ENCODE measurements at places on chromosomes 13 and 19. TPM values are rescaled to one million over a fixed set of nuclear protein-coding genes. Genes with fewer than 3 reads are reported as not detected.

DNA sequence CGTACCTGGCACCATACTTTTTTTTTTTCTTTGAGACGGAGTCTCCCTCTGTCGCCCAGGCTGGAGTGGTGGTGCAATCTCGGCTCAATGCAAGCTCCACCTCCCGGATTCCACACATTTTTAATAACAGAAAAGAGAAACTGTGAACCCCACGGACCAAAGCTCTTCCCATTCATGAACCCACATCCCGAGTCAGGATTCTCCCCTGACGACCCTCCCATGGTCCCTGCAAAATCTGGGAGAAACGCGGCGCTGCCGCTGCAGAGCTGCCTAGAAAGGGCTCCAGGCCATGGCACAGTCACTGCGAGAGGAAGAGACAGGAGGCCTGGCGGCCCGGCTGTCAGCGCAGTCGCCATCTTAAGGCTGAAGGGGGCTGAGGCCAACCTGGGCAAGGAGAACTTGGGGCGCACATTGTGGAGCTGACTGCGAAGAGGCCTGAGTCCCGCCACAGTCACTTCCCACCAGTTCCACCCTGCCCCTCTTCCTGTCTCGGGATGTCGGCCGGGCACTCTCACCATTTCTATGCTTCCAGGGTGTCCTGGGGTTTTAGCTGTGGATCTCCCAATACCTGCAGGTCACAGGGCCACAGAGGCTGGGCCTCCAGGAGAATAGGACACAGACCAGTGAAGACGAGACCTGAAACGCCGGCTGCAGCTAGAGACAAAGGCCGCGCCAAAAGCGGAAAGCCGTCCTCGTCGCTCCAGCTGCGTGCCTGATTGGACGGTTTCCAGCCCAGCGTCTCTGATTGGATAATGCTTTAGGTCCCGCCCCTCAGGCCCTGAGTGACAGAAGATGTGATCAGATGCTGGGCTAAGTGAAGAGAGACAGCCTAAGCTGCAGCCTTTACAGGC is 71.0 kb downstream of the ZNF486 start:
- DNase-seq: peak; percentile 92

DNA sequence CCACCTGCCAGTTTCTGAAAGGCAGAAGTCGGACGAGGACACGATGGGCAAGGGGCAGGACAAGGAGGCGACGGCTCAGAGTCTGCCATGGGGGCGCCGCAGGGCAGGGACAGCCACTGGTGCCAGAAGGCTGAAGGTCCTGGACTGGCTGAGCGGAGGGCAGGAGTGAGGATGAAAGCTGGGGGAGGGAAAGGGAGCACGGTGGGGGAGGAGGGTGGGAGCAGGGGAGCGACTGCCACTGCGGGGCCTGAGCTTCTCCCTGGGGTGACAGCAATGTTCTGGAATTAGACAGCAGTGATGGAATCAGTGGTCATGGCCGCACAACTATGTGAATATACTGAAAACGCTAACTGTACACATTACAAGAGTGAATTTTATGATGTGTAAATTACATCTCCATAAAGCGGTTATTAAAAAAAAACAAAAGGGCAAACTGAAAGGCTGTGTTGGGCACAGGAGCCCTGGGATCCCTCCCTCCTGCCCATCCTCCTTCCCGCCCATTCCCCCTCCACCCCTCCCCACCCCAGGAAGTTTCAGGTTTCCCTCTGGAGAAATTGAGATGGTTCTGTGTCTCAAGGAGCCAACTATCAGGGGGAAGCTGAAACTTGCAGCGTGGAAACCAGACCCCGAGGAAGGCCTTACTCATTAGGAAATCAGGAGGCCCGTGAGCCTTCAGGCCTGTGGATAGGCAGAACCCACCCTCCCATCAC is 15.9 kb downstream of the MLLT1 start:
- no peak for DNase-seq

GRCh38 chr13:34011552-34012085 is 193.7 kb downstream of the RFC3 start:
- no peak for DNase-seq

GRCh38 chr13:92044351-92044750 is 645.9 kb downstream of the GPC5 start:
- no peak for DNase-seq

The CEACAM21 gene
- total RNA-seq: not detected

DNA sequence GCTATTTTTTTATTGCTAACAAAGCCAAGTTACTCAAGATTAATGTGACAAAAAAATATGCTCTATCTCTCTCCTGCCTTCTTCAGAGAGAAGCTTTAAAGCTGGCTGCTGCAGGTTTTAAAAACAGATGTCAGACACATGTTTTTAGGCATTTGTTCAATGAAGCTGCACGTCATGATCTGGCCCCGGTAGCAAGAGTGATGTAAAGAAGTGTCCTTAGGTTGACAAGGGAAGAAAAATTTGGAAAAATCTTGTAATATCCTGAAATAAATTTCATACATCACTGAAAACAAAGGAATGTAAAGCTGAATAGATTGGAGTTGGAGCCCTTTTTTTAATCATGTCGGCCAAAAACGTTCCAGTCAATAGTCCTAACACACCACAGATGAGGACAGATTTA is 531.4 kb upstream of the NBEA start:
- DNase-seq: no peak

DNA sequence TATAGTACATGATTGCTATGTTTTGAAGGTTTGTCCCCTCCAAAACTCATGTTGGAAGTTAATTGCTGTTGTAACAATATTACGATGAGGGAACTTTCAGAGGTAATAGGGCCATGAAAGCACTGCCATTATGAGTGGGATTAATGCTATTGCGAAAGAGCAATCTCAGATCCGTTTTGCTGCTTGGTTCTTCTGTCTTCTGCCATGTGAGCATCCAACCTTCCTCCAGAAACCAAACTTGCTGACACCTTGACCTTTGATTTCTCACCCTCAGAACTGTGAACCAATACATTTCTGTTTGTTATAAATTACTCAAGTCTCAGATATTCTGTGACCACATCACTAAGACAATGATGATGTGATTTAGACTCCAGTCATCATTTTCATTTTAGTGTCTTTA is 2590.9 kb downstream of the PCDH9 start:
- DNase-seq: no peak

- DNase-seq: no peak
Measured at GRCh38 chr13:73602295-73602694, 531.9 kb downstream of the KLF12 start.

DNA sequence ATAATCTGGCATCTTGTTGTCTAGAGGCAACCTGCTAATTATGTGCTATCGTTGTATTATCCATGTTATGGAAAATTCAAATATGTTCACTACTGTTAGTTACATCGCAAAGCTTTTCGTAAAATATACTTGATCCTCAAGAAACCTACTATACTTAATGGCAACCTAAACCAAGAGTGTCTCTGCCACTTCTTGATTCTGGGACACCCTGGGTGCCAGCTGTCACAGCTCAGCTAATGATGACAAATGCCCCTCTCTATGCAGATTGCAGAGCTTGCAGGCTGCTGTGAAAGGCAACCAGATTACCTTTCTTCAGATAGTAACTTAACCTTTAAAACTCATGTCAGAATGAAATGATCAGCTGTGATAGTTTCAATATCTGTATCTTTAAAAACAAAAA is 8.9 kb upstream of the MAB21L1 start:
- no peak for DNase-seq

DNA sequence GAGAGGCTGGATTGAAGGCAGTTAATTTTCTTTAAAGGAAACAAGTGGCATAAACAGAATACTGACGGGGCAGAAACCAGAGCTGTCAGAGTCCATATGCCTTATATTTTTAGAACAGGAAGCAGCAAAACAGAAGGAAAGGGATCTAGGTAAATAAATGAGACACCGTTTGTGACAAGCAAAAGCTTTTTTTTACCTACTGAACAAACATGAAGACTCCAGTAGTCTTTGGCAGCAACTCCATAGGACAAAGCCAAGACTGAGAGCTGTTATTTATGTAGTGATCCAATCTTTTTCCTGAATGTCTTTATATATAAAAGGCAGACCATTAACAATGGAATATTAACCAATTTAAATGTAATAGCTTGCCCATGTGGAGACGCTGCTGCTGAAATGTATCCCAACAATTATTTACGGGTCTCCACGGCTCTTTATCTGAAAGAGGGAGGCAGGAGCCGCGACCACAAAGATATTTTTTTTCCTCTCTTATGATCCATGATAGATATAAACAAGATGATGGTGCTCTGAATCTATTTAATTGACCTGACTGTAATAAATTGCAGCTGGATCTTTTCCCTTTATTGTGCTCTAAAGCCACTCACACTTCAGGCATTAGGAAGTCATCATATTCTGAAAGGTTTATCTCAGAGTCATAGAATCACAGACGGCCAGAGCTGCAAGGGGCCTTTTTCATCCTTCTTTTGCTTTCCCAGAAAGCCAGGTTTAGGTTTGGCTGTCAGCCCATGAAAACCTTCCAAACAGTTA is 687.8 kb downstream of the EFNB2 start:
- DNase-seq: no peak

DNA sequence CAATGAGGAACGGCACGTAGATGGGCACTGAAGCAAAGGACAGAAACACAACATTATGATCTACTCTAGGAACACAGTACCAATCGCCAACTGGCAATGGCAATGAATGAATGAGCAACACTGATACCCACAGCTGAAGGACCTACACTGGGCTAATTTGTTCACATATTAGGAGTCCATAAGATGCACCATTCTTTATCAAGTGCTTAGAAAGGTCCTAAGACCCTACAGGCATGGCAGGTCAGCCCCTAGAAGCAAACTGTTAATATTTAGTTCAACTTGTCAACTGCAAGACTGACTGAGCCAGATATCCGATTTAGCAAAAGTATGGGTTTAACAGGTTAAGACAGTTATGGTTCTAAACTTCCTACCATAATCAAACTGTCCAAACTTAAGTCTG is 4.8 kb downstream of the SHISA2 start:
- no peak for DNase-seq

DNA sequence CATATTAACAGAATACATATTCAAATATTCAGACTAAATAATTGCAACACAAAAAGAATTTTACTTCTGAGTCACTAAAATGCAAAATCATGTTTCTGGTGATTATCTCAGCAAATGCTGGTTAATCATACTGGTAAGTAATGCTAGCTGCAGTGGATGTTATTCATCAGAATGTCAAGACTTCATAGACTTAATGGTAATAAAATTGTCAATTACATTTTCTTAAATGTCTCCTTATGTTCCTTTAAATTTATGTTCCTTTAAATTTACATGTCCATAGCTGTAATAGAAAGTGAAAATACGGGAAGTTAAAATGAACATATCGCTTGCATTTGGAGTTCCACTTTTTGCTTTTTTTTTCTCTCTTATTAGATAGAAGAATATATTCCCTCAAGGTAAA is 853.0 kb downstream of the SLITRK6 start:
- no peak for DNase-seq

The SOX21 gene
- total RNA-seq: not detected

DNA sequence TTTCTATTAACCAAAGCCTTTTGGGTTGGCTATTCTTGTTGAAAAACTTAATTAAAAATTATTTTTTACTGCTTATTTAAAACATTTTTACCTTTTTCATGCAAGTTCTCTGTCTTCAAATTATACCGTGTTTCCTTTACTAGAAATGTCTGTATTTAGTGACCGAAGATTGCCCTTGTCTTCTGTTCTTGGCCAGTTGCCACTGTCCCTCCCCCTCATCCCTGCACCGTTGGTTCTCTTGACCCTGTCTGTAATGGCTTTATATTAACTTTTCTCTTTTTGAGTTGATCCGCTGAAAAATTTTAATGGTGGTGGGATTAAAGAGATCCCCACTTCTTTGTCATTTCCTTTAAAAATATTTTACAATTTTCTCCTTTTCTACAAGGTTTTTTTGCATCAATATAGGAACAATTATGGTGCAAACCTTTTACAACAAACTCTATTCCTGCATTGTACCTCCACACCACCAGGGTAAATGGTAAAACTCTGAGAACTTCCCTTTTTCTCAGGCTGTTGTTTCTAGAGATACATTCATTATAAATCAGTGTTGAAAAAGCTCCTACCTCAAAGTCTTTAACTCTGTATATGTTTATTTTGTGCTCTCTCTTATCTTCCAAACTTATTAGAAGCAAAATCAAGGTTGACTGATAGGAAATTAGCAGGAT is 12.9 kb upstream of the RNF113B start:
- no peak for DNase-seq

DNA sequence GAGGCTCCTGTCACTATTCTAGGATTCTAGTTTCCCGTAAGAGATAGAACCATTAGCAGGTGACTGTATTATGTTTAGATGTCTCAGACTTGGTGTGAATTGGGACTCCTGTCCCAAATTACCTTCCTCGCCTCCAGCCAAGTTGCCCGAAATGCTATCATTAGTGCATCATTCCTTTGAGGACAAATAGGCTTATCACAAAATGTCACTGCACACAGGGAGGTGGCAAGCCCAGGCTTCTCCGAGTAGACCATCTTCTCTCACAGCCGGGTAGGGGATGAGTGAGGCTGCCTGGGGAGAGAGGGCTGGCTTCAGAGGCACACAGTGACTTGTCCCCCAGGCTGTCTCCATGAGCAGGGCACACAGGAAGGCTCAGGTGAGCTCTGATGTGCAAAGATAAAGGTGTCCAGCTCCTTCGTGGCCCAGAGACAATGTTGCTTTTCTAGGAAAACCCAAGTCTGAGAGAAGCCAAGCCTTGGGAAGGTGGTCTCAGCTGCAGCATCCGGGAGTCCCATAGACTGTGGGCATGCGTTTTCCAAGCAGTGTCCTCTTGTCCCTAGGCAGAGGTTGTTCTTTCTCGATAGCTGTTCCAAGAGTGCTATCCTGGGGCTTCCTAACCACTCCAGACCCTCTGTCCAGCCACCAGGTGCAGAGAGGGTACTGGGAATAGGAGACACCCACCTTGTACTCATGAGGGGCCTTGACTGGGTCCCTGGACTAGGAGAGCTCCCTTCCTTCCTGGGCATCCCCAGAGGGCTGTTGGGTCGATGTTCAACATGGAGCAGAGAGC is 163.1 kb upstream of the TSHZ3 start:
- peak; percentile 62 for DNase-seq

The WDR88 gene
- not detected for total RNA-seq

- no peak for DNase-seq
Measured at GRCh38 chr13:86579662-86580061, 780.4 kb upstream of the SLITRK6 start.

The C13orf46 gene
- 2.4 TPM for total RNA-seq

The SLC10A2 gene
- total RNA-seq: not detected
